ENCODE measurements at places on chromosomes 4 and X.

GRCh38 chr4:121192013-121192412 lies 27.9 kb upstream of the TNIP3 start:
- no peak for DNase-seq

GRCh38 chr4:89904524-89904923 lies 9.9 kb downstream of the MMRN1 start:
- DNase-seq: no peak

GRCh38 chr4:169791062-169791461 lies 33.3 kb upstream of the HPF1 start:
- DNase-seq: peak; percentile 31

- DNase-seq: peak; percentile 25
Observed at GRCh38 chr4:109967798-109968520, 55.3 kb downstream of the EGF start.

DNA sequence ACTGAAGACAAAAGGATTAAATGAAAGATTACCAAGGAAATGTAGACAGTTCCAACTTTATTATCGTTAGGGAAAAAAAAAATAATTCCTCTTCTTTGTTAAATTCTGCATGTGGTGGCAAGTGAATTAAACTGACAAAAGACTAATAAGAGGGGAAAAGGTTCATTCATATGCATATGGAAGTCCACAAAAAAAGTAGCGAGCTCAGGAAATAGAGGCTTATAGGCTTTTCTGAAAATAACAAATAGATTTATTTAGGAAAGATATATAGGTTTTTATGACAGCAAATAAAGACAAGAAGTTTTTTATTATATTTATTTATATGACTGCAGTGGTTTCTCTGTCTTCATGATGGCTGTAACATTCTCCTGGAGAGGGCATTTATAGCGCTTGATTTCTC lies 246.0 kb downstream of the NAF1 start:
- no peak for DNase-seq

- DNase-seq: no peak
Observed at GRCh38 chrX:23792861-23793553, 10.0 kb downstream of the SAT1 start.

- DNase-seq: peak; percentile 75
Observed at GRCh38 chr4:168615294-168616065, 118.6 kb downstream of the PALLD start.

DNA sequence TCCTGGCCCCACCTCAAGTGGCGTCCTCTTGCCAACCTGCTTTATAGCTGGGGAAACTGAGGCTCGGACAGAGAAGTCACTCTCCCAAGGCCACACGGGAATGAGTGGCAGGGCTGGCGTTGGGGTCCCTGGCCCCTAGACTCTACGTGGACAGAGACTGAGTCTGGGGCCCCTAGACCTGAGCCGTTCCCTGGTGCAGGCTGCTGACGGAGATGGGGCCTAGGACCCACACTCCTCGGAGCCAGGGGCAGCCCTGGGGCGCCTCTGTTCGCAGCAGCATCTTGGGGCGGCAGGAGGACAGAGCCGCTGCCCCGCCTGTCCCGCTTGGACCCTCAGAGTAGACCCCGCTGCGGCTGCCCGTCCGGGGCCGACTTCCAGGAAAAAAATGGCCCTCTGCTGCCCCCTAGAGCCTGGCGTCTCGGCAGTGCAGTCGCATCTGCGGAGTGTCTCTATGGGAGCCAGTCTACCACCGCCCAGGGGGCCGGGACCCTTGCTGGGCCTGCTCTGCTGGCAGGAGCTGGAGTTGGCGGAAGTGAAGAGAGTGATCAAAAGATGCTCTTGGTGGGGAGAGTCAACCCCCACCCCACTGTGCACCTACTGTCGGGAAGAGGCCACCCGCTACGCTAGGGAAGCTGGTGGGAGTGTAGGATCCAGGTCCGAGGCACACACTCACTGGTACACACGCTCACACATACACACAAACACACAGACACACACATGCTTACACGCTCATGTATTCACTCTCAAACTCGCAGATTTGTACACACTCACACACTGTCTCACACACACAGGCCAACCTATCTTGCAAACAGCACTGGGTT lies 220.1 kb downstream of the AFAP1 start:
- no peak for DNase-seq

- DNase-seq: no peak
Observed at GRCh38 chr4:75723163-75724065, 963 bp upstream of the USO1 start.

DNA sequence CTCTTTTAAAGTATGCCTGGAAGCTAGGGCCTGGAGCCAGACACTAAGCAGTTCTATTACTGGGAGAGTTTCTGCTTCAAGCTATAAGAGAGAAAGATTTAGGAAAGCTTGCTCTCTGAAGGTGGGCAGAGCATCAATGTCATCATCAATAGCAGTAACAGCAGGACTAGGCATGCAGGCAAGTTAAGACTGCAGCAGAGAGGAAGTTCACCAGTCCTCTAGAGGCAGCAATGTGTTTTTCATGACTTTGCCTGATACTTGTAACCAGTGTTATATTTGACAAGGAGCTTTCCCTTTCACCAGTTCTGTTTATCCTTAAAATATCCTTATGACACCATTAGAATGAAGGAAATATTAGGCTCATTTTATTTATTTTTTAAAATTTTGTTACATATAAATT lies 237.9 kb downstream of the KCTD8 start:
- DNase-seq: no peak

DNA sequence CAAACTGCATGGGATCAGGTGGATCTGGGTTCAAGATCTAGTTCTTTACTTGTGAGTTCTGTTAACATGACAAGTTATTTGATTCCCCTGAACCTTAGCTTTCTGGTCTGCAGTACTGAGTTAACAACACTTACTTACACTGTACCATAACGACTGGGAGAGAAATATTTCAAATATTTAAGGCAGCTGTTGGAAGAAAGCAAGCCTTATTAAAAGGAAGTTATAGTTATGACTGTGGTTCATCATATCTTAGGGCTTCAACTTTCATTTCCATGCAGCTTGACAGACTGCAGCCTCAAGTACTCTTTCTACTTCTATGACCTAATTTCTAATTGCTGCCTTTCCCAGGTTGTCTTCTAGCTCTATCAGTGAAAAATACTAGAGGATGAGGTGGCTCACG lies 40.0 kb upstream of the PDGFRA start:
- DNase-seq: no peak

DNA sequence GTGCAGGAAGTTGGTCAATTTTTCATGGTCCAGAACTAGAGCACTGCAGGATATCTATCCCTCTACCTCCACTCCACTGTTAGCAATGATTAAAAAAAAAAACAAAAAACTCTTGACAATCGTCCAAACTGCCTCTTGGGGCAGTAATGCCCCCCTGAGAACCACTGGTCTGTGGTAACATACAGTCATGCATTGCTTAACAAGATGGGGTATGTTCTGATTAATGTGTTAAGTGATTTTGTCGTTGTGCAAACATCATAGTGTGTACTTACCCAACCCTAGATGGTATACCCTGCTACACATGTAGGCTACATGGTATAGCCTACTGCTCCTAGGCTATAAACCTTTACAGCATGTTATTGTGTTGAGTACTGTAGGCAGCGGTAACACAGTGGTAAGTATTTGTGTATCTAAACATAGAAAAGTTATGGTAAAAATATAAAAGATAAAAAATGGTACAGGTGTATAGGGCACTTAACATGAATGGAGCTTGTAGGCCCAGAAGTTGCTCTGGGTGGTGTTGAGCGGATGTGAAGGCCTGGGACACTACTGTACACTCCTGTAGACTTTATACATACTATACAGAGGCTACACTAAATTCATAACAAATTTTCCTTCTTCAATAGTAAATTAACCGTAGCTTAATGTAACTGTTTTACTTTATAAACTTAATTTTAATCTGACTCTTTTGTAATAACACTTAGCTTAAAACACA lies 34.1 kb downstream of the ART3 start:
- no peak for DNase-seq

- DNase-seq: no peak
Observed at GRCh38 chr4:184039963-184040383, 134.9 kb downstream of the STOX2 start.

GRCh38 chr4:113784497-113785250 lies 23.1 kb upstream of the CAMK2D start:
- peak; percentile 90 for DNase-seq

GRCh38 chr4:52862639-52863161 lies 583 bp downstream of the RASL11B start:
- no peak for DNase-seq

DNA sequence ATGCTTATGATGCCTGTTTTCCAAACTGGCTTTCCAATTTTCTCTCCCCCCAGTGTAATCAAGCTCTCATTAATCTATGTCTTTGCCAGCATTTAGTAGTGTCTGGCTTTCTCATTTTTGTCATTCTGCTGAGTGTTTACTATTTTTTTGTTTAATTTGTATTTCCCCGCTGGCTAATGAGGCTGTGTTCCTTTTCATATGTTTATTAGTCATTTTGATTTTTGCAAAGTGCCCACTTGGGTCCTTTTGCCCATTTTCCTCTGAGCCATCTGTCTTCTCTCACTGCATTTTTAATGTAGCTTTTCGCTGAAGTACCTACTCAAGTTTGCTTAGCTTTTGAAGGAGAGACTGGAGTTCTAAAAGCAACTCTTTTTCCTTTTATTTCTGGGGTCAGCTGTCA lies 14.7 kb downstream of the DCK start:
- DNase-seq: no peak

DNA sequence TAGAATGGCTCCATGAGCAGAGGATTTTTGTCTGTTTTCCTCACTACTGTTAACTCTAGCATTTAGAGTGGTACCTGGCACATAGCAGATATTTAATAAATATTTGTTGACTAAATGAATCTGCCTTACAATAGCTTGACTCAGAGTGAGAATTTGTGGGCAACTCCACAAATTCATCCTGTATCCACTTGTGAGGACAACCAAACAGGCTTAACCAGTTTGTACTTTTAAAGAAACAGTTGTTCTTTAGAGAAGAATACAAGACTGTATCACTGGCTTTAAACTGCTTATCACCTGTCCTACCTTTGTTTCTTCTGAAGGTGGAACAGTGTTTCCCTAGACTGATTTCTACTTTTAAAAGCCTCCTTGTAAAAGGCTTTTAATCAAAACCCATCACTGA lies 141.3 kb upstream of the SH3RF1 start:
- no peak for DNase-seq

DNA sequence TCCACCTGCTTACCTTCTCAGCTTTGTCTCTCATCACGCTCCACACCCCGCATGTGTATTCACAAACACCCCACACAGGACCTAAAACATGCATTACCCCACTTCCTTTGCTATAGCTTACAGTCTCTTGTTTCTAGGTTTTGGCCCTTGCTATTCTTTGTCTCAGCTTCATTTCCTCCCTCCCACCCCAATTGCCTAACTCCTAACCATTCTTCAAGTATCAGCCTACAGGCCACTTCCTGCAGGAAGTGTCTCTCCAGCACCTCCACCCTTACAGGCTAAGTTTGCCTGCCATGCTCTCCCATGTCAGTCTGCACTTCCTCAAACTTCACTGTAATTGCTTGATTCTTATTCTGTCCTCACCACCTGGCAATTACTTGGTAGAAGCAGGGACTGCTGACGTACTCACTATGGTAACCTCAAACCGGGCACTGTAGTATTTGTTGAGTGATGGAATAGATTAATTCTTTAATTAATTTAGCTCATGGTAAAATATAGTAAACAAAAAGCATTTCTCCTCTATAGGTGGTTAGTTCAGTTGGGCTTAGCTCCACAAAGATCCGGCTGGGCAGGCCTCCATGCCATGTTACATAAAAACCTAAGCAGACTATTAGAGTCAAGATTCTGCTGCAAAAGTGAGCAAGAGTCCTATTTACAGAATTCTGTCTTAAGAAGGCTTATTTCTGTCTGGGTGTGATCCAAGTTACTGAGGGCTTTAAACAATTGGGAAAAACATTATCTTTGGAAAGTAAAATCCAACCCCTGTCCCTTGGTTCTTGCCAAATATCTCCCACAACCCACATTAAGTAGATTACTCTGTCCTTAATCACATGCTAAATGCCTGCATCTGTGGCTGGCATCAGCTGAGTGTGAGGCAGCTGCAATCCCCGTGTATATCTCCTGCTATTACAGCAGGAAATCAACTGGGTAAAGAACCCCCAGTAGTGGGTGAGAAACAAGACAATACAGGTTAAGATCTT lies 124.7 kb upstream of the CPEB2 start:
- no peak for DNase-seq

- DNase-seq: no peak
Observed at GRCh38 chrX:148611993-148612392, 111.6 kb downstream of the AFF2 start.

GRCh38 chr4:37732526-37733186 lies 46.5 kb upstream of the RELL1 start:
- DNase-seq: no peak

DNA sequence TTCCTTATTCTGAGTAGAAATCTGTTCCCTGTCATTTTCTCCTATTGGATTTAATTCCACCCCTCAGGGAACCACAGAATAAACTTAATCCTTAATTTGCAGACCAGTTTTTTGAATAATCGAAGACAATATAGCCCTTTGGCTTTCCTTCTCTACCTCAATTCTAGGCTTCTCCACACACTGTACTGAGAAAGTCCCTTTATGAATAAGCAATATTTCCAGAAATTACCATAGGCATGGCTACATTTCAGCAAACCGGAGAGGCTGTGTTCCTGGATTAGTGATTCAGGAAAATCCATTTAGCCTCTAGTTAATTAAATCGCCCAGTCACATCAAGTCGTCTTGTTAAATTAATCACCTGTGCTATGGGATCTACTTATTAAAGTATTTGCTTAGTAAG lies 125.1 kb downstream of the ANAPC4 start:
- DNase-seq: no peak

DNA sequence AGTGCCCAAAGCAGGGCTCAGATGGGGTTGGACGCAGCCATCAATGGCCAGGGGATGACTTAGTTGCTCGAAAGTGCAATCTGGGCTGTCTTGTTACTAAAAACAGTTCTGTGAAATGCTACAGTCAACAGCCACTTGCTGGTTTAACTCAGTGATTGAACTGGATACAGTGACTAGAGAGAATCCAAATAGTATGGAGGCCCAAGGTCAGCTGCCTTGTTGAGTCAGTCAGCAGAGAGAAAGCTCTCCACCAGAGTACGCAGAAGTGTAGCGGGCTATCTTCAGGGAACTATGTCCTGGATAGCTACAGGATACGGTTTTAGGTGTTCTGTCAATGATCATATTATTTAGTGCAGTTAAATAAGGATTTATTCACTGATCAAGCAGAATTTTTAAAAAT lies 68.4 kb downstream of the TRAPPC11 start:
- DNase-seq: no peak

GRCh38 chr4:124833831-124834505 lies 121.4 kb upstream of the ANKRD50 start:
- no peak for DNase-seq

DNA sequence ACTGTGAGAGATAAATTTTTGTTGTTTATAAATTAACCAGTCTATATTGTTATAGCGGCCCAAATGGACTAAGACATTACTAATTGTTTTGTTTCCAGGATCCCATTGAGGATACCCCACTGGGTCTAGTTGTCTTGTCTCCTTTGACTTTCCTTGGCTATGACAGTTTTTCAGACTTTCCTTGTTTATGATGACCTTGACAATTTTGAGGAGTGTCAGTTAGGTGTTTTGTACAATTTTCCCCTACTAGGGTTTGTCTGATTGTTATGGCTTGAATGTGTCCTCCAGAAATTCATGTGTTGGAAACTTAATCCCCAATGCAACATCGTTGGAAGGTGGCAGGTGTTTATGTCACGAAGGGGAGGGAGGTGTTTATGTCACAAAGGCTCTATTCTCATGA lies 89.6 kb upstream of the PITX2 start:
- DNase-seq: no peak
